ENCODE measurements at places on chromosomes 12 and 14.
A peak's percentile ranks its signal among the peaks of the same experiment; 100 is the strongest.

GRCh38 chr14:69760810-69761209 lies 6.1 kb upstream of the SRSF5 start:
- DNase-seq, result no peak

DNA sequence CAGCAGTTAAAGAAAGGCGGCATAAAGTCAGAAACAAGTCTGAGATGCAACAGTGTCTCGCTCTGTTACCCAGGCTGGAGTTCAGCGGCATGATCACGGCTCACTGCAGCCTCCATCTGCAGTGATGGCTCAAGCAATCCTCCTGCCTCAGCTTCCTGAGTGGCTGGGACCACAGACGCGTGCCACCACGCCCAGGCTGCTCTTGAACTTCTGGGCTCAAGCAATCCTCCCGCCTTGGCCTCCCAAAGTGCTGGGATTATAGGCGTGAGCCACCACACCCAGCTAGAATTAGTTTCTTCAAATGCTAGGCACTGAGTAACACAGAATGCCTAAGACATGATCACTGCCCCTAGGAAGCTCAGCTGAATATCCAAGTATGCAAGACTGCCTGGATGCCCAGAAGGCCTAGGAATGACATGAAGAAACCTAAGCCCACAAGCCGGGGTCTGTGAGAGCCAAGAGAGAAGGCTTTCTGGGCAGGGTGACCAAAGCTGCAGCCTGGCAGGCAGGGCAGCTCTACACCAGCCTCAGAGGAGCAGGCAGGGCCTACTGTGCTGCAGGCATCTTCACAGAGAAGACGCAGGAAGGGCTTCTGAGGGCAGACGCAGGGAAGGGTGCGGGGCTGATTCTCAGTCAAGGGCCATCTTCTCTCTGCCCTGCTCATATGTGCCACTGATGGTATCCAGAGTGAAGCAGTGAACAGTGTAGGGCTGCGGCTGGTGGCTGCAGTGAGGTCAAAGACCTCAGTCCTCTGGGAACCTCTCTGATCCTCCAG lies 4.3 kb upstream of the PPP2R5C start:
- DNase-seq, result no peak

- DNase-seq, result no peak
Observed at GRCh38 chr12:60451457-60451856, 855.6 kb downstream of the SLC16A7 start.

GRCh38 chr12:22684140-22685118 lies 59.5 kb downstream of the ETNK1 start:
- DNase-seq, result peak; percentile 66

- DNase-seq, result no peak
Observed at GRCh38 chr14:21098892-21099595, 589 bp upstream of the ZNF219 start.

DNA sequence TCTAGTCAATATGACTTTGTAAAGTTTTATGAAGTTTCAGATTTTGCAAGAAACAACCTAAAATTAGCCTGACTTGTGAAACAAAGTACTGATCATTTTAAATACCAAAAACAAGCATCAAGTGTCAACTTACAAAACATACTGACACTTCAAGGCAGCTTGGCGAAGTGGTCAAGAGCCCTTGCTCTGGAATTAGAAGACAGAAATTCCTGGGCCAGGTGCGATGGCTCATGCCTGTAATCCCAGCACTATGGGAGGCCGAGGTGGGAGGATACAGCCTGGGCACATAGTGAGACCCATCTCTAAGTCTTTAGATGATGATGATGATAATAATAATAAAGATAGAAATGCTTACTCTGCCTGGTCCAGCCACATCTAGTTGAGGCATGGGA lies 45.4 kb upstream of the NR2C1 start:
- no peak for DNase-seq

DNA sequence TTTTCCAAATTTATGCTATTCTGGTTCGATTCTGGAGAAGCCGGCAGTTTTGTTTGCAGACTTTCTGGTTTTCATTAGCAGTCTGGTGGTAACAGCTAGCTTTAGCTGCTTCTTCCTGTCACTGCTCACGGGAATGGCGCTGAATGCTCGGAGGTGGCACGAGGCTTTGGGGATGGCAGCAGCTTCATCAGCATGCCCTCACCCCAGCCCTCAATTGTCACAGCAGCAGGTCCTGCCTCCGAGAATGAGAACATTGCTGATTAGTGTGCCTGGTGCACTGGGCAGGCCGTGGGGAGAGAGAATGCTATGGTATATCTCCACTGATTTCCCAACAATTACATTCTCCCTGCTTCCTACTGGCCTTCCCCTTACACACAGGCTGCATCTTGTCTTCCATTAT lies 73.6 kb downstream of the SAMD4A start:
- DNase-seq, result no peak

- DNase-seq, result peak; percentile 98
Observed at GRCh38 chr14:34539407-34540180, at the start of gene EAPP. EAPP (minus strand) TSS chr14:34539701; CDS start chr14:34539628, 73 bp downstream.

GRCh38 chr14:44396226-44396625 lies 110.9 kb downstream of the FSCB start:
- no peak for DNase-seq

- peak; percentile 23 for DNase-seq
Observed at GRCh38 chr14:64979336-64980074, 7.2 kb upstream of the FNTB start.

- peak; percentile 87 for DNase-seq
Observed at GRCh38 chr14:63178912-63179311, 25.3 kb upstream of the RHOJ start.

DNA sequence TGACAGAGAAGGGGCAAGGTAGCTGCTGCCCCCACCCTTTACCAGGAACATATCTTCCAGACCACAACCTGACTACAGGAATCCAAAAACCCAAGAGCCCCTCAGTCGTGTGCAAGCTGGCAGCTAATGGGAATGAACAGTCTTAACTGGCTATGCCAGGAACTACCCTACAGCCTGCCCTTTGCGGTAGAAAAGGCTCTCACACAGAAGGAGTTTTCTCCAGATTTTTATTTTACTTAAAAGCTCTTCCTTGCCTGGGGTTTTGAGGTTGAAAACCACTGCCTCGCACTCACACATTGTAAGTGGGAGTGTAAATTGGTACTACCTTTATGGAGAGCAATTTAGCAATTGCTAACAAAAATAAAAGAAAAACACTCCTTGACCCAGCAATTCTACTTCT lies 28.3 kb downstream of the PITPNM2 start:
- no peak for DNase-seq

DNA sequence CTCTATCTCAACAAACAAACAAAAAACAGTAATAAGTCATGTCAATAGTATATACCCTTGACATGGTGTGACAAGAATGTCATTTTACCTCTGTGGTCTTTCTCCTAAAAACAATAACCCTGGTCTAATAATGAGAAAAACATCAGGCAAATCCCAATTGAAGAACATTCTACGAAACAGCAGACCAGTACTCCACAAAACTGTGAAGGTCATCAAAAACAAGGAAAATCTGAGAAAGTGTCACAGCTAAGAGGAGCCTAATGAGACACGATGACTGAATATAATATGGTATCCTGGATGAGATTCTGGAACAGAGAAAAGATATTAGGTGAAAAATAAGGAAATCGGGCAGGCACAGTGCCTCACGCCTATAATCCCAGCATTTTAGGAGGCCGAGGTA lies 5.6 kb upstream of the COCH start:
- no peak for DNase-seq

GRCh38 chr12:62776997-62777396 lies 158.0 kb downstream of the PPM1H start:
- no peak for DNase-seq

DNA sequence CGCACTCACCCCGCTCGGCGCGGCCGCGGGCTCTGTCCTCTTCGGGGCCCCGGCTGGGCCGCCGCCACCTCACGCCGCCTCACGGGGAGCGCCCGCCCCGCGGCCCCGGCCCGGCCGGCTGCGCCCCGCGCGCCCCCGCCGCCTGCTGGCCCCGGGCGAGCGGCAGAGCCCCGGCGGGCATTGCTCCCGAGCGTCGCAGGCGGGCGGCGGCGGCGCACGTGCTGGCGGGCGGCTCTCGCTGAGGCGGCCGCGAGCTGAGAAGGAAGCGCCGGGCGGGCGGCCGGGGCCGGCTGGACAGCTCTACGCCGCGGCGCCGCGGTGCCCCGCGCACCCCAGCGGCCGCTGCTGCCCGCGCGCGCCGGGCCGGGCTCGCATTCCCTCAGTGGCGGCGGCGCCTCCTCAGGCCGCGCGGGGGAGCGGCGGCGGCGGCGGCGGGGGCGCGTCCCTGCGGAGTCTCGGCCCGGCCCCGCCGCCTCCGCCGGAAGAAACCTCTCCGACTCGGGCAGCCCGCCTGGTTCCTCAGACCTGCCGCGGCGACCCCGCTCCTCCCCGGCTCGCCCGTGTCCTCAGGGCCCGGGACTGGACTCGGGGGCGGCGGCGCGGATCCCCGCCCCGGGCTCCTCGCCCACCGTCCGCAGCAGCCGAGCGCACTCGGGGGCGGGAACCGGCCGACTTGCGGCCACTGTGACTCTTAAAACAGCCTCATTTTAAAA lies at the start of gene PITPNM2:
TSS of gene PITPNM2 (minus strand) at position 347 of the 713 bp plus-strand sequence. CDS start 116,500 bp downstream, outside the sequence.
- peak; percentile 73 for DNase-seq

DNA sequence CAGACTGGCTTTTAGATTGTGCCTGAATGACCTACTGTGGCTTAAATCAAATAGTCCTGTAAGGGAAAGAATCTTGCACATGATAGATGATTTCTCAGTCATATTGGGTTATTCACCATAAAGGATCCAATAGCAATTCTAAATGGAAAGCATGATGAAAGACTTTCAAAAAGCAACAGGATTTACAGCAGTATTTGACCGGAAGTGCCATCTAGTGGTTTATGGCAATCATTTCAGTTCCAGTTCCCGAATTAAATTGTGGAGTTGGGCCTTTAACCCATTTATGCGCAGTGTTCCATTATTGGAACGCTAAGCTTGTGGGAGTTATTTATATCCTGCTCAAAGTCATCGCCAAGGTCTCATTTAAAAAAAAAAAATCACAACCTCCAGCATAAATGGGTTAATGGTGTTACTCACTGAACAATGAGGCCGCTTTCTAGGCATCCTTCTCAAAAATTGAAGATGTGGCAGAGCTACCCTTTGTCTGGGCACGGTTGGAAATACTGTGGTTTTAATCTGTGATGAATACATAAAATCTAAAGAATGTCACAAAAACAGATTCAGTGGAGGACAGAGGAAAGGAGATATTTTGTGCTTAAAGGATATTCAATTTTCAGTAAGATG lies 60.8 kb upstream of the REP15 start:
- DNase-seq, result peak; percentile 81

DNA sequence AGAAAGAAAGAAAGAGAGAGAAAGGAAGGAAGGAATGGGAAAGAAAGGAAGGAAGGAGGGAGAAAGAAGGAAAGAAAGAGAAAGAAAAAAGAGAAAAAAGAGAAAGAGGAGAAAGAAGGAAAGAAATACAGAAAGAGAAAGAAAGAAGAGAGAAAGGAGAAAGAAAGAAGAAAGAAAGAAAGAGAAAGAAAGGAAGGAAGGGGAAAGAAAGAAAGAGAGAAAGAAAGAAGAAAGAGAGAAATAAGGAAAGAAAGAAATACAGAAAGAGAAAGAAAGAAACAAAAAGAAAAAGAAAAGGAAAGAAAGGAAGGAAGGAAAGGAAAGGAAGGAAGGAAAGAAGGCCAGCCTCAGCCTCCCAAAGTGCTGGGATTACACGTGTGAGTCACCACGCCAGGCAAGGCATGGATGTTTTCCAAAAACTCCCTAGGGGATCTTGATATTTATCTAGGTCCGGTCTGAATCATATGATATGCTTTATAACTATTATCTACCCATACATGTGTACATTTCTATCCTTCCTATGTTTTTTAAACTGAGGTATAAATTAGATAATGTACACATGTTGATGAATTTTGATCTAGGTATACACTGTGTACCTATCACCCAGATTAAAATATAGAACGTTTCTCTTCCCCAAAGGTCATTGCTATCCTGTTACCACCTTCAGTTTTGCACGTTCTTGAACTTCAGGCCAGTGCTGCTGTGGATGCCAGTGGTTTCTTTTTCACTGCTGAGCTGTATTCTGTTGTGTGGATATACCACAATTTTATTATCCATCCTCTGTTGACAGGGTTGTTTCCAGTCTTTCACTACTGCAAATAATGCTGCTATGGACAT lies 177.9 kb downstream of the RBM19 start:
- no peak for DNase-seq

- DNase-seq, result no peak
Observed at GRCh38 chr14:75201087-75201486, 24.7 kb upstream of the TMED10 start.

DNA sequence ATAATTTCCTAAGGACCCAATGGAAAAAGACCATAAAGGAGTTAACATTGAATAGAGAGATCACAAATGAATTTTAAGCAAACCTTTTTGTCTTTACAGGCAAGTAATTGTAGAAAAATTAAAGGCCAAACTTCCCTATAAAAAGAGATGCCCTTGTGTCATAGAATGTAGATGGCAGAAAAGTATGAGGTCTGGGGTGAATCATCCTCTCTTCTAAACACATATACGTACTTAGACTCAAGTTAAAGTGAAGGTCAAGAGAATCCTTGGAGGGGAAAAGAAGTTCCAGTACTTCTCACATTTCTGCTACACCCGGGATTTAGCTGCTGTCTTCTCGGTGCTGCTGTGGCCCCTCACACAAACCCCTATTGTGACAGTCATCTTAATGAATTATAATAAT lies 116.2 kb upstream of the ARID2 start:
- DNase-seq, result no peak

DNA sequence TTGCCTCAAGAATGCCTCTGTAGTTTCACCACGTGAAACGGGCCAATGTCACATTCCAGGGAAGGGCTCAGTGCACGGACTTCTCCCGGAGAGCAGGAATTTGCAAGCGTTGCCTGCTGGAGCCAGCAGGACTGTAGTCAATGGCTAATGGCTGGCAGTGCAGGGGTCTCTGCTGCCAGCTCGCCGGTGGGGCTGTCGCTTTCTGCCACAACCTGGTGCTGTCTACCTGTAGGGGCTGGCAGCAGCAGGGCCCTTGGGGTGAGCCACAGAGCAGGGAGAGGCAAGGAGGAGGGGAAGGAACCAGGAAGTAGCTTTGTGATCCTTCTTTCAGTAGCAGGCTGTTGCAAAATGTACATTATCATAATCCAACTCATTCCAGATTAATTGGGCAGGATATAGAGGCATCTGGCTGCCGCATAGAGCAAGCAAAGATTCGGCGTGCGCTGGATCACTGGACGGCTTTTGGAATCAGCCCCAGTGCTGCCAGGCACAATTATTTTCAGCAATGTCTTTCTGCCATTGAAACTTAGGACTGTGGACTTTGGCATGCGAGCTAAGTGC lies 114.1 kb downstream of the PAPOLA start:
- no peak for DNase-seq

GRCh38 chr12:27498149-27498548 lies 25.9 kb upstream of the PPFIBP1 start:
- no peak for DNase-seq

GRCh38 chr12:82473111-82473754 lies 114.9 kb downstream of the METTL25 start:
- no peak for DNase-seq

DNA sequence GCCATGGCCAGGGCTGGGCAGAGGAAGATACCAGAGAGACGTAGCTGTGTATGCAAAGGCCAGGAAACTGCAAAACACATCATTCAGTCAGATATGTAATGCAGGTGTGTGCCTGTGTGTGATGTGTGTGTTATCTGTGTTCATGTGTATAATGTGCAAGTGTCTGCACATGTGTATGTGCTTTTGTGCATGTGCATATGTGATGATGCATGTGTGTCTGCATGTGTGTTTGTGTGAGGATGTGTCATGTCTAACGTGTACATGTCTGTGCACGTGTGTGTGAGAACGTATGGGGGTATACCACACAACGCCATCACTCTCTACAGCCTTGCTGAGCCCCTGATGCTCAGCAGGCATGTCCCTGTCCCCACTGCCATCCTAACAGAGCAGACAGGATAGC lies 9.7 kb downstream of the DIO3 start:
- DNase-seq, result no peak
